Astrocyte of the hippocampus (primary cell): ENCODE measurements at places on chromosomes 1 and 21.

DNA sequence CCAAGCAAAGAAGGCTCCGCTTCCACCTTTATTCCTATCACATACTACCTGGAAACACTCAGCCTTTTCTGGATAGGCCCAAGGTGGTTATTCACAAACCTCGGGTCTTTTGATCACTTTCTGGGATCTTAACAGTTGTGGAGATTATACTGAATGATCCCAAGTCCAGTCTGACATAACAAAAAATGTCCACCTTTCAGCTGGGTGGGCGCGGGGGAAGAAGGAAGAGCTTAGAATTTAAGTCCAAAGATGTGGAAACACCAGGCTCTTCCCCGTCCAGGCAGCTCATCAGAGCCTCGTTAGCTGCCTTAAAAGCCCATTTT lies 338 bp upstream of the C1orf53 start:
- DNase-seq = no peak

GRCh38 chr1:164731161-164731876 lies 172.3 kb downstream of the PBX1 start:
- DNase-seq = no peak

DNA sequence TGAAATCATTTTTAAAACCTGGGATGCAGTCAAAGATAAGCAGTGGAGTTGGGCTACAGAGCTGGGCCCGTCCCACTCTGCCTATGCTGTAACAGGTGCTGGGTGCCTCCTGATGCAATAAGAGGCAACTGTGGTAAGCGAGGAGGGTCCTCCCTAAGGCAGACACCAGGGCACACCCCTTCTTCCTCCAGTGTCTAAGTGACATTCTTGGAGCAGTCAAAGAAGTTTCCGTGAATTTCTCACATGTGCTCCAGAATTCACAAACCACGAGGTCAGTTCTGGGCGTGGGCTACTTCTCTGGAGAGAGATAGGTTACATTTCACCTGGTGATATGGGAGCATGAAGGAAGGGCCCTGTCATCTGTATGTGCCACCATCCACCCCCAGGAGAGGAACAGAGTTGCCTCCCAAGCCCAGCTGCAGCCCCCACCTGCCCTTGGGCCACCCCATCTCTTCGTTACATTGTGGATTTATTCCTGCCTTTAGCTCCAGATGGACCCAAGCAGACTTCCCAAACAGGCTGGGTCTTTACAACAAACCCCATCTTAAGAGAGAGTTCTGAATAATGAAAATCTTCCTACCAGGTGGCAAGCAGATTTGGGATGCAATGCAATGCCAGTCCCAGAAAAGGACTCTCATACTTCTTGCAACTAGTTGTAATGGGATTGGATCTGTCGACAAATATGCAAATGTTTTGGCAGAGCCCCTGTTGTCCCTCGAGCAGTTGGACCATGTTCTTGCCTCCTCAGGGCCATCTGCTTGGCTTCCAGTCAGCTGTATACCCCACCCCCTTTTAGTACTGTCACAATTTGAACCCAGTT lies 82.5 kb upstream of the CNTN2 start:
- no peak for DNase-seq

GRCh38 chr1:116508085-116508983 lies 62.5 kb downstream of the CD58 start:
- DNase-seq = no peak

GRCh38 chr1:240474133-240474614 lies 137.8 kb downstream of the GREM2 start:
- peak; percentile 59 for DNase-seq

GRCh38 chr21:42609811-42610210 lies 43.6 kb upstream of the PDE9A start:
- DNase-seq = no peak

DNA sequence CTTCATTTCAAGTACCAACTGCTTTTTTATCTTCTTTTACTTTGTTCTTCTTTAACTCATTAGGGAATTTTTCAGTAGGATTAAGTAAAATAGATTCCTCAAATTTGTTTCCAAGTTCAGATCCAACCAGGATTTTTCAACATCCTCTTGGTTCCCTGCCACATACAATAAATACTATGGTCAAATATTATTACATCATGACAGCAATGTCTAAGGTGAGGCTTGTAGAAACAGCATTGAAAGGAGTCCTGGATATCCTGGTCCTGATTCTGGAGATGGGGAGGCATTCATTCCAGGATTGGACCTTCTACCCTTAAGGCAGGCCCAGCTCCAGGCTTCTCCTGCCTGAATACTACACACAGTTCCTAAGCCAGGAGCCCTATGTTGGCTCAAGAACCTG lies 80.2 kb upstream of the F3 start:
- DNase-seq = no peak

DNA sequence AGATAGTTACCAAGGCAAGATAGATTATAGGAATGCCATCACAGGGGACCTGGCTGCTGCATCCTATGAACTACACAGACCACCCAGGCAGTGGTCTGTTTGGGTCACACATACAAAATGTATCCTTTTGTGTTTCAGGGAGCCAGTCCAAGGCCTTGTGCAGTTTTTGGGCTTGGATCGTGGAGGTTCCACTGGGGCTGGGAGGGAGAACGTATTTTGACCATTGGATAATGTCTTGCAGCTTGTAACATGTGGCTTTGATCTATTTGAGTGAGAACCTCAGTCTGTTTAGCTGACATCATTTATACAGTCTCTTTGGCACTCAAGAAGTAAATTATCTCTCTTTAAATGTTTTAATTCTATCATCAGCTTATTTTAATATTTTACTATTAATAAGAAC lies 147.3 kb downstream of the DUSP10 start:
- no peak for DNase-seq

DNA sequence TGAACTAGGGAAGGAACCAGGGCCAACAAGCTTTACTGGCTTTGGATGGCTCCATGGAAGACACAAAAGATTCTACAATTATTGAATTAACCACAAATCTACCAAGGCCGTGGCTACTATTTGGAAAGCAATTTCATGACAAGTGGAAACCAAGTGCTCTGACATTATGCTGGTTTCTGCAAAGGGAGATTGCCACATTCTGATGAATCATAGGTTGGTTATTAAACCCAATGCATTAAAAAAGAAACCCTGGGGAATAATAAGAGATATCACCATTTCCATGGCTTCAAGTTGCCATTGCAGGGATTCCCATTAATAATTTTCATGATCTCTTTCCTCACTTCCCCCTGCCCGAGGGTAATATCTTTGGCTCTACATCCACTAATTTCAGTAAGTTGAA lies 359.2 kb upstream of the NCAM2 start:
- no peak for DNase-seq

DNA sequence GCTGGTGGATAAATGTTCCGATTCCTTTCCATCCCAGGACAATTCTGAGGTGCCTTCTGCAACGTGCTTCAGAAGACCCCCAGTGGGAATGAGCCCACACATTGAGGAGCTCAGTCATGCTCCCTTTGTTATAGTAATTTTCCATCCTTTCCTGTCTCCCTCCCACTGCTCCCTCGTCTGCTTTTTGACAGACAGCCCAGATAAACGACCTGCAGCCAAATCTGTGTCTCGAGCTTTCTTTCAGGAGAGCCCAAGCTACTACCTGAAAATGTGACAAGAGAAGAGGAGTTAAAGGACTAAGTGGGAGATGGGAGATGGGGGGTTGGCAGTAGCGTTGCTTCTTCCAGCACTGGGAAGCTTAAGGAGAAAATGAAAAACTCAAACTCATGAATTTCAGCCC lies 65.9 kb upstream of the LRRN2 start:
- no peak for DNase-seq

- DNase-seq = no peak
These were observed 738.7 kb downstream of the LTN1 start for GRCh38 chr21:28253961-28254360.

- DNase-seq = no peak
These were observed 79.3 kb downstream of the SIK1 start for GRCh38 chr21:43347461-43348169.

DNA sequence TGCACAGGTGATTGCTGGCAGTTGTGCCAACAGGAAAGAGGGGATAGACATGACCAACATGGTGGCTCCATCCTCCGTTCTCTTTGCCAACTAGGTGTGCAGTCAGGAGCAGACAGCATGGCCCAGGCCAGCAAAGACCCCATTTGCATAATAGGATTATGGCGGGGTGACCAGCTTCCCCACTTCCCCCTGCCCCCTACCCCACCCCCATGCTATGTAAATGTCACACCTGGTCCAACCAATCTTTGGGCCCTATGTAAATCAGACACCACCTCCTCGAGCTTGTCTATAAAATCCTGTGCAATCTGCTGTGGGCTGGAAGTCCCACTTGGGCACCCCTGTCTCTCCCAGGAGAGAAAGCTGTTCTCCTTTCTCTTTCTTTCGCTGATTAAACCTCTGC lies 146.0 kb downstream of the SLC30A10 start:
- no peak for DNase-seq

GRCh38 chr1:232968965-232969364 lies 18.6 kb downstream of the NTPCR start:
- peak; percentile 90 for DNase-seq

GRCh38 chr1:119374208-119374874 lies 5.8 kb downstream of the HAO2 start:
- no peak for DNase-seq

DNA sequence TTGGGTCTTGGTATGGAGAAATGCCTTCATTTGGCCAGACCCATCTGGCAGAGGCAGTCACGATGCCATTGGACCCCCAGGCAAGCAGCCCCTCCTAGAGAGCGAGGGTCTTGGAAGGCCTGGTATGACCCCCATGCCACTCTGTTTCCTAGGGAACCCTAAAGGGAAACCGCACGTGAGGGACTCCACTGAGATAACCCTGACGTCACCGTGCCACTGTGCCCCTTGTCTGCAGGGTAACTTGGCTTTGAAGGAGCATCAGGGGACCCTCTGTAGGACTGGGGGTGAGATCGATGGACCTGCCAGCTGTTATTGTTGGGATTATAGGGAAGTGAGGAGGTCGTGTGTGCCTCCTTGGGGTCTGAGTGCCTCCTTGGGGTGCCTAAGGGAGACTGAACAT lies 34.5 kb downstream of the ABCG1 start:
- no peak for DNase-seq

- no peak for DNase-seq
These were observed 4.4 kb upstream of the PGBD5 start for GRCh38 chr1:230430499-230430898.

- DNase-seq = peak; percentile 19
These were observed 1.4 kb downstream of the TOMM20 start for GRCh38 chr1:235127203-235127602.

GRCh38 chr1:107843989-107844388 lies 121.0 kb downstream of the VAV3 start:
- no peak for DNase-seq
